ENCODE measurements at places on chromosomes 7 and 10. TPM values are rescaled to one million over a fixed set of nuclear protein-coding genes. Genes with fewer than 3 reads are reported as not detected.
A peak's percentile ranks its signal among the peaks of the same experiment; 100 is the strongest.

- no peak for DNase-seq
Measured at GRCh38 chr7:50775231-50775630, 7.5 kb downstream of the GRB10 start.

KLF6 gene
- 27.0 TPM for total RNA-seq

HKDC1 gene
- total RNA-seq: 12.4 TPM

- DNase-seq: no peak
Measured at GRCh38 chr7:123120286-123120685, 79.5 kb downstream of the SLC13A1 start.

CYP3A5 gene
- total RNA-seq: 1.7 TPM

GRCh38 chr10:92363498-92363897 lies 72.5 kb downstream of the MARCHF5 start:
- no peak for DNase-seq

- DNase-seq: peak; percentile 95
Measured at GRCh38 chr10:114623661-114624294, 34.3 kb downstream of the ABLIM1 start.

DNA sequence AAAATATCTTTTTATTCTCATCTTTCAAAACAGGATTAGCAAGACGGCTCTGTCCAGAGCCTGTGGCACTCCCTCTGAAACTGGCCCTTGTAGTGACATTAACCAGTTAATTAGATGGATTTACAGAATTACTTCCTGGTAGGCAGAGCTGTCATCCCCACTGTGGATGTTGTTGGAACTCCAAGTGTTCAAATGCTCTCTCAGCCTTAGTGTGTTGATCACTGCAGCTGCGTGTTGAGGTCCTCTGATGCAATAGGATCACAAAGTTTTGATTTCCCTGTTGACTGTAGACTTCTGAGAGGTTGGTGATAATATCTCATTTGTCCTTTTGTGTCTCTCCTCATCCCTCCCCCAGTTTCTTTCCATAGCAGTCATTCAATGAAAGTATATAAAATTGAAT lies 117.3 kb upstream of the CDK6 start:
- DNase-seq: no peak

LBX1 gene
- not detected for total RNA-seq

GRCh38 chr10:16995867-16996529 lies 133.6 kb downstream of the CUBN start:
- no peak for DNase-seq
